ENCODE measurements at places on chromosomes 2 and 18. TPM values are rescaled to one million over a fixed set of nuclear protein-coding genes. Genes with fewer than 3 reads are reported as not detected.

The HOXD12 gene
- total RNA-seq, result not detected

The NTSR2 gene
- not detected for total RNA-seq

The PARD6G gene
- 3.9 TPM for total RNA-seq

The PLGLB2 gene
- total RNA-seq, result 1.3 TPM

The CDCA7 gene
- total RNA-seq, result 0.29 TPM

The SERPINB12 gene
- total RNA-seq, result not detected

The GPAT2 gene
- 6.8 TPM for total RNA-seq

The ANKMY1 gene
- total RNA-seq, result 8.1 TPM

The SAG gene
- not detected for total RNA-seq

The FRZB gene
- total RNA-seq, result 5.3 TPM

The EVX2 gene
- total RNA-seq, result not detected

The CPS1 gene
- 2.7 TPM for total RNA-seq

The KIF1A gene
- total RNA-seq, result 27.4 TPM

The ANKRD36C gene
- total RNA-seq, result 9.7 TPM

The GPC1 gene
- total RNA-seq, result 74.6 TPM

The ANO7 gene
- 1.2 TPM for total RNA-seq

The SLC23A3 gene
- 0.47 TPM for total RNA-seq

The NPHP1 gene
- total RNA-seq, result 2.9 TPM

The CLEC4F gene
- 0.12 TPM for total RNA-seq

The LCT gene
- total RNA-seq, result not detected

The GALNT14 gene
- total RNA-seq, result 0.76 TPM

The PTCD3 gene
- 124 TPM for total RNA-seq

The IL36RN gene
- total RNA-seq, result not detected

The MAP2 gene
- 6.6 TPM for total RNA-seq

The IL1F10 gene
- not detected for total RNA-seq

The SIX3 gene
- not detected for total RNA-seq

The NOL4 gene
- 0.24 TPM for total RNA-seq

The ALK gene
- total RNA-seq, result 0.26 TPM

The NFE2L2 gene
- 68.4 TPM for total RNA-seq

The FAM161A gene
- total RNA-seq, result 0.74 TPM
